Tibial nerve (tissue), 4 donors: ENCODE measurements at places on chromosomes 2 and 18. TPM values are rescaled to one million over a fixed set of nuclear protein-coding genes. Genes with fewer than 3 reads are reported as not detected.

DNA sequence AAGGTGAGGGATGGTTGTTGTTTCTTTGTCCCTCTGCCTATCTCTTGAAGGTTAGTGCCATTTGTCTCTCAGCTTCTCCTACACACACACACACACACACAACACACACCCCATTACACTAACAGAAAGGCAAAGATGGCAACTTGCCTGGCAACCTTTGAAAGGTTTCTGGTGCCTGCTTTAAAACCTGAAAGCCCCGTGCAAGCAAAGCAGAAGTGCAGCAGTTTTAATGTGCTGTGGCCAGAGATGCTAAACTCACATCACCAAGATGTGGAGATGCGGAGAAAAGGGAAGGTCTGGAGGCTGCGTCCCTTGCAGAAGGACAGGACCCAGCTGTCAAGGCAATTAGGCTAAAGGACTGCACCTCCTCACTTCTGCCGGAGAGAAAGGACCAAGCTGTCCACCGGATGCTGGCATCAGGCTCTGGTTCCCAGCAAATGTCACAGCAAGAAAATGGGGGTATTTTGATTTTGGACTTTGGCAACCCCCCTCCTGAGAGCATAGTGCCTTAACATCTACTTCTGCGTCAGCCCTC lies 196.4 kb downstream of the ARL4C start:
- H3K4me1 ChIP-seq: no peaks in the 10 kb centered on the region
- H3K4me3 ChIP-seq: no peak overlapping the region
- no peak for DNase-seq
- H3K36me3 ChIP-seq: no peaks in the 10 kb centered on the region
- H3K27ac ChIP-seq: no peak overlapping the region
- no peaks in the 10 kb centered on the region for H3K27me3 ChIP-seq

ADGRF3 gene
- under 0.01 TPM for total RNA-seq

EMX1 gene
- not detected for total RNA-seq

GRCh38 chr2:213733893-213734292 lies 449.6 kb downstream of the SPAG16 start:
- H3K4me3 ChIP-seq: no peak overlapping the region
- no peaks in the 10 kb centered on the region for H3K27me3 ChIP-seq
- no peak overlapping the region for H3K27ac ChIP-seq
- DNase-seq: no peak
- H3K4me1 ChIP-seq: no peaks in the 10 kb centered on the region

GRCh38 chr2:68768951-68769350 lies 34.3 kb downstream of the ARHGAP25 start:
- H3K27me3 ChIP-seq: no peaks in the 10 kb centered on the region
- H3K27ac ChIP-seq: peak overlapping the region; percentile 78
- no peak overlapping the region for H3K4me3 ChIP-seq
- no peak for DNase-seq
- peaks cover 11% of the 10 kb centered on the region for H3K4me1 ChIP-seq

- DNase-seq: no peak
- no peaks in the 10 kb centered on the region for H3K4me1 ChIP-seq
- no peaks in the 10 kb centered on the region for H3K36me3 ChIP-seq
- peak overlapping the region; percentile 86 for H3K27ac ChIP-seq
- H3K4me3 ChIP-seq: peak overlapping the region; percentile 61
These were observed 24.1 kb upstream of the RABL2A start for GRCh38 chr2:113602869-113603466.

DNA sequence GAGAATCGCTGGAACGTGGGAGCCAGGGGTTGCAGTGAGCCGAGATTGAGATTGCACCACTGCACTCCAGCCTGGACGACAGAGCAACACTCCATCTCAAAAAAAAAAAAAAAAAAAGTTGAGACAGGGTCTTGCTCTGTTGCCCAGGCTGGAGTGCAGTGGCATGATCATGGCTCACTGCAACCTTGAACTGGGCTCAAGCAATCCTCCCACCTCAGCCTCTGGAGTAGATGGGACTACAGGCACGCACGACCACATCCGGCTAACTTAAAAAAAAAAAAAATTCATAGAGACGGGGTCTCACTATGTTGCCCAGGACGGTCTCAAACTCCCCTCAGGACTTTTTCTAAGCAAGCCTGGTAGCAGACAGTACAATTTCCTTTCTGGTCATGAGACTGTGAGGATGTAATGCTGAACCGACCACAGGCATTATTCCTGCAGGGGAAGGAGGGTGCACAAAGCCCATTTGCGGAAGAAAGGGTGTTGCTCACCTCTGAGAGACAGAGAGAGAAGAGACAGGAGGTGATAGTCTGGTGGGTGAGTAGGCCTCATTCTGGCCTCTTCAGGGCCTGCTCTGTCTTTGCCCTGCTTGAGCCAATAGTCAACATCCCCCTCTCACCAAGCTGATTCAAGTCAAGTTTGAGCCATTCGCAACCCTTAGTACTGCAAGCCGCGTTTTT lies 205.3 kb downstream of the ZFP36L2 start:
- no peaks in the 10 kb centered on the region for H3K27me3 ChIP-seq
- peaks cover 38% of the 10 kb centered on the region for H3K4me1 ChIP-seq
- DNase-seq: no peak
- H3K36me3 ChIP-seq: no peaks in the 10 kb centered on the region

DNA sequence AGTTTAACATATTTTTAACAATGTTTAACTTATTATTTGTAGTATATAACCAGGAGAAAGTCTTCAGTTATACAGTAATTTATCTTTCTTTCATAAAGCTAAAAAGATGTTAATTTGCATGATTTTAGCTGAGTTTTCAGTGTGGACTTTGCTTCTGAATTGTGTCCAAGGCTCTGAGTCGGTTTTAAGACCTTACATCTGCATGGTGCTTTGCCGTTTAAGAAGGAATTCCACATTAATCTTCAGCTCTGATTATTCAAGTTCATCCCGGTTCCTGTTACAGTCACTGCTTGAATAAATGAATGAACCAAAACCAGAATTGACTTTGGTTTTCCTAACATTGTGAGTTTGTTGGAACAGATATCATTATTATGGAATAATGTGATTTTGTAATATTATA lies 419.7 kb upstream of the RGPD4 start:
- H3K27me3 ChIP-seq: no peaks in the 10 kb centered on the region
- no peak overlapping the region for H3K4me3 ChIP-seq
- H3K36me3 ChIP-seq: no peaks in the 10 kb centered on the region
- H3K4me1 ChIP-seq: no peaks in the 10 kb centered on the region
- no peak overlapping the region for H3K27ac ChIP-seq

GRCh38 chr2:11867926-11868325 lies 121.5 kb downstream of the LPIN1 start:
- H3K36me3 ChIP-seq: no peaks in the 10 kb centered on the region
- no peak overlapping the region for H3K4me3 ChIP-seq
- DNase-seq: no peak

OXER1 gene
- total RNA-seq: 1.5 TPM

TNFRSF11A gene
- total RNA-seq: 5.5 TPM

SLC23A3 gene
- 0.30 TPM for total RNA-seq

DNA sequence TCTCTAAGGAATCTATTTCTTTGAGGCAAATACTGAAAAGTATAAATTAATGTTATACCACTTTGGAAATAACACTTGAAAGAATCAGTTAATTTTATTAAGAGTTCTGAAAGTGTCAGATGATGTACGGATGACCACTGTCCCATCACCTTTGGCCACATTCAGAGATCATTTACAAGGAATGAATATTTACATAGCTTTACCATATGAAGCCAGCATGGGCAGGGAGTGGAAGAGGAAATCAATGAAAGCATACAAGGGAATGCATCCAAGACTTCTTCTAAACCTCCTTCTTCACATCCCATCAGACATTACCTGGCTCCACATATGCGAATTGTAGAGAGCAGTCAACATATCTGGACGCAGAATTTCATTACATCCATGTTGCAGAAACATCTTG lies 123.4 kb downstream of the RIF1 start:
- H3K36me3 ChIP-seq: no peaks in the 10 kb centered on the region
- no peaks in the 10 kb centered on the region for H3K4me1 ChIP-seq
- H3K4me3 ChIP-seq: no peak overlapping the region

DNA sequence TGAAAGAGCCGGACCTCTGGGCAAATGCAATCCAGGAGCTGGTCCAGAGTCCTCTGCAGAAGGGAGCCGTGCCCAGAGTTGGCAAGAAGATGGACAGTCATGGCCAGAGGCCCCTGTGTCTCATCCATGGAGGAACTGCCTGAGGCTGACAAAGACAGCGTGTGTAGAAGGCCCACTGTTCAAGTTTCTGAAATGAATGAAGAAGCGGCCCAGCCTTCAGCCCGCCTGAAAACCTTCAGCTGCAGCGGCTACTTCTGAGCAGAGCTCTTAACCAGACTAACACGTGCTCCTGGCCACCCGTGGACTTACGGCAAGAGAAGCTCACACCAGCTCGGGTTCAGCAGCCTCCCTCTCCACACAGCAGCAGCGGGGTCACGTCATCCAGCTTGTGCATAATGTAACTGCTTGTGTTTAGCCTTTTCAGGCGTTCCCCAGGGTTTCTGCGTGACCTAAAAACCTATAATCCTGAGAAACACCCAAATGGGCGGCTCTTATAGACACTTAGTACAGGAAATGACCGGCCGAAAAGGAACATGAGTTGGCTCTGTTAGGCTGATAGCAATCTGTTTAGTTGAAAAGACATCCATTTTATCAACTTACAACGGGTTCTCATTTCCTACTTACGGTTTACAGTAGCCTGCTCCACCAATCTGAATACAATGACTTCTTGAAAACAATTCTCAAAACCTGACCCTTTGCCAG lies at the start of gene FAM124B:
TSS of gene FAM124B (minus strand) at position 467 of the 702 bp plus-strand sequence. CDS start at position 128, 339 bp downstream.
- peak; percentile 32 for DNase-seq
- H3K27ac ChIP-seq: peak within 1 kb of the TSS; percentile 24
- no peaks in the 10 kb centered on the region for H3K36me3 ChIP-seq
- H3K4me1 ChIP-seq: no peaks in the 10 kb centered on the region

UBXN4 gene
- total RNA-seq: 57.6 TPM
